ENCODE measurements at places on chromosomes 16 and 17. TPM values are rescaled to one million over a fixed set of nuclear protein-coding genes. Genes with fewer than 3 reads are reported as not detected.

DNA sequence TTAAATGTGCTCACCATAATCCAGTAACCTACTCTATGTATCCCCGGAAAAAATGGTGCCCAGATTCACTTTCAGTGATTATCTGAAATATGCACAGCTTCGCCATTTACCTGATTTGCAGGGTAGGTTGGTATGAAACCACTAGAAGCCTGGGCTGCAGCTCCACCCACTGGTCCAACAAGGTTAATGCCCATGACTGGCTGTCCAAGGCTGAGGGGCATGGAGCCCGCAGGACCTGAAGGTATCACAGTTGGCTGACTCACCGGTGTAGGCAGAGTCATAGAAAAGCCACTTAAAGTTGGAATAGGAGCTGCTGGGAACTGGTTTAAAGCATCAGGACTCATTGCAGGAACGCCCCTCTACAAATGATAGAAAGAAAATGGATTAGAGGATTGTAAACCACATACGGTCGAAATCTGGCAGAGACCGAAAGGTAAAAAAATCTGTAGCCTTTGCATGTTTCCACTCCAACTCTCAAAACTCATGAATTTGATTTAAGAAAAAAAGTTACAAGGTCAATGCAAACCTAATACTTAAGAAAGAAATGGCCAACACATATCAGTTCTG is 38.6 kb downstream of the SYNRG start:
- DNase-seq = peak; percentile 35
- H3K27ac ChIP-seq = no peak overlapping the region
- H3K4me3 ChIP-seq = no peak overlapping the region
- peaks cover 35% of the 10 kb centered on the region for H3K36me3 ChIP-seq

- no peak overlapping the region for H3K4me3 ChIP-seq
- DNase-seq = no peak
- H3K27ac ChIP-seq = no peak overlapping the region
- peaks cover 6% of the 10 kb centered on the region for H3K4me1 ChIP-seq
- H3K27me3 ChIP-seq = no peaks in the 10 kb centered on the region
These were observed 3.9 kb upstream of the RAB40B start for GRCh38 chr17:82702231-82702927.

DNA sequence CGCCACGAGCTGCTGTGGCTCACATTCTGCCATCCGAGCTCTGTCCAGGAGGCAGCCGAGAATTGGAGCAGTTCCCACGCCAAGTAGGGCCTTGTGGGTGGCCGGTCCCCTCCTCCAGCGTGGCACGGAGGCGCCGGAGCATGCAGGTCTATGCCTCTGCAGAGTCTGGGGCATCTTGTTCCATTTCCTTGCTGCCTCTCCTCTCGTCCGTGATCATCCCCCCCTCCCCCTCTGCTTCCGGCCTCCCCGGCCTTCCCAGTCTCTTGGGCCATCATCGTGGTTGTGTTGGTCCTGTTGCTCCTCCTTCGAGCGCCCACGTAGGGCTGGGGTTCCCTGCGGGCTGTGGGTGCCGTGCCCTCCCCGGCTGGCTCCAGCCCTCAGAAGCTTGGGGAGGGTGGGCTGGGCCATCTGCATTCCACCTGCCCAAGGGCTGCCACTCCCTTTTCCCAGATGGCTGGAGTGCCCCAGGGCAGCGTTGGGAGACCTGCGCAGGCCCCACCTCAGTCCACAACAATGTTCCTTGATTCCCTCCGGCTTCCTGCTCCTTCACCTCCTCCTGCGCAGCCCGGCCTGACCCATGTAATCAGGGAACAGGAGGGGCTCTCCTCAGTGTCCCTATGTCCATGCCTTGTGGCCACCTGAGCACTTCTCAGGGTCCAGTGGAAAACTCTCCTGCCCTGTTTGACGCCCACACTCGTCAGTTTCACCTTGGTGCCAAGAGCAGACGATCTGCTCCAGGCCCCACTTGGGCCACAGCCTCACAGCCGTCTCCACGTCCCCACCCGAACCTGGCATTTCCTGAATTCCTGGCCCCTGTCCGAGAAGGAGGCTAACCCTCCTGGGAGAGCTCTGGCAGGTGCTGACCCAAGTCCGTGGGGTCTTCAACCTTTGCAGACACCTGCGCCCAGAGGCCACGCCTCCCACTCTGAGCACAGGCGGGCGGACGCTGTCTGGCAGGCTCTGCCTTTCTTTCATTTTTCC is 37.1 kb downstream of the BAIAP2 start:
- H3K36me3 ChIP-seq = no peaks in the 10 kb centered on the region
- DNase-seq = no peak
- H3K27me3 ChIP-seq = no peaks in the 10 kb centered on the region
- no peak overlapping the region for H3K4me3 ChIP-seq
- H3K4me1 ChIP-seq = no peaks in the 10 kb centered on the region

DNA sequence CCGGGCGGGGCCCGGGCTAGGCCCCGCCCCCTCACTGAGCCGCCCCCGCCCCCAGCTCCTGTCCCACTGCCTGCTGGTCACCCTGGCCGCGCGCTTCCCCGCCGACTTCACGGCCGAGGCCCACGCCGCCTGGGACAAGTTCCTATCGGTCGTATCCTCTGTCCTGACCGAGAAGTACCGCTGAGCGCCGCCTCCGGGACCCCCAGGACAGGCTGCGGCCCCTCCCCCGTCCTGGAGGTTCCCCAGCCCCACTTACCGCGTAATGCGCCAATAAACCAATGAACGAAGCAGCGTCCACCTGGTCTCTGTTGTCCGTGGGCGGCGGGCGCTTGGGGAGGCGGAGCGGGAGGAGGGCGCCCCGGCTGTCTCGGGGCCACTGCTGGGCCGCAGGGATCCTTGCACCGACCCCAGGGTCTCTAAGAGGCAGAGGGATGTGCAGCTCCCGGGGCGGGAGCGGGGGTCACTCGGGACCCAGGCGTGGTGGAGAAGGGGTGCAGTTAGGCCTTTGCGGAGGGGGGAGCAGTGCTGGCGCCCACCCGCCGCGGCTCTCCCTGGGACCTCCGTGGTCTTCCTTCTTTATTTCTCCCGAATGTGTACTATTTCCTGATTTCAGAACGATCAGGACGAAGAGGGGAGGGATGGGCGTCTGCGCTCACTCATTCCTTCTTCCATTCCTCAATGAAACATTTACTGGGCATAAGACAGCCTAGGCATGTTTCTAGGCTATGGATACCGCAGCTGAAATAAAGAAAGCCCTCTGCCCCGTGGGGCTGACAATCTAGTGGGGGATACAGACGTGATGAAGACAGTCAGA is 2.0 kb downstream of the HBZ start:
- DNase-seq = peak; percentile 54
- peaks cover 6% of the 10 kb centered on the region for H3K4me1 ChIP-seq
- peaks cover 42% of the 10 kb centered on the region for H3K27me3 ChIP-seq
- H3K36me3 ChIP-seq = no peaks in the 10 kb centered on the region

GRCh38 chr17:21388066-21388465 is 11.9 kb downstream of the KCNJ12 start:
- DNase-seq = no peak
- H3K27ac ChIP-seq = no peak overlapping the region
- H3K36me3 ChIP-seq = no peaks in the 10 kb centered on the region
- no peak overlapping the region for H3K4me3 ChIP-seq
- peaks cover 7% of the 10 kb centered on the region for H3K27me3 ChIP-seq

ARHGDIG gene
- total RNA-seq = 0.48 TPM

EPX gene
- not detected for total RNA-seq

GRCh38 chr17:1137465-1137894 is 42.3 kb downstream of the ABR start:
- H3K36me3 ChIP-seq = no peaks in the 10 kb centered on the region
- DNase-seq = no peak
- H3K4me1 ChIP-seq = no peaks in the 10 kb centered on the region
- no peak overlapping the region for H3K4me3 ChIP-seq
- H3K27me3 ChIP-seq = no peaks in the 10 kb centered on the region
- H3K27ac ChIP-seq = no peak overlapping the region

- peaks cover 3% of the 10 kb centered on the region for H3K36me3 ChIP-seq
- H3K4me3 ChIP-seq = peak overlapping the region; percentile 82
- H3K27me3 ChIP-seq = no peaks in the 10 kb centered on the region
- H3K27ac ChIP-seq = peak overlapping the region; percentile 97
- peak; percentile 72 for DNase-seq
- H3K4me1 ChIP-seq = peaks cover 75% of the 10 kb centered on the region
These were observed 16.7 kb downstream of the RFFL start for GRCh38 chr17:35046740-35047283.

- H3K27me3 ChIP-seq = peaks cover 90% of the 10 kb centered on the region
- H3K4me3 ChIP-seq = peak overlapping the region; percentile 85
- no peak overlapping the region for H3K27ac ChIP-seq
- peaks cover 2% of the 10 kb centered on the region for H3K36me3 ChIP-seq
- peaks cover 48% of the 10 kb centered on the region for H3K4me1 ChIP-seq
- peak; percentile 22 for DNase-seq
These were observed 1.6 kb upstream of the HOXB7 start for GRCh38 chr17:48612456-48612853.

DNA sequence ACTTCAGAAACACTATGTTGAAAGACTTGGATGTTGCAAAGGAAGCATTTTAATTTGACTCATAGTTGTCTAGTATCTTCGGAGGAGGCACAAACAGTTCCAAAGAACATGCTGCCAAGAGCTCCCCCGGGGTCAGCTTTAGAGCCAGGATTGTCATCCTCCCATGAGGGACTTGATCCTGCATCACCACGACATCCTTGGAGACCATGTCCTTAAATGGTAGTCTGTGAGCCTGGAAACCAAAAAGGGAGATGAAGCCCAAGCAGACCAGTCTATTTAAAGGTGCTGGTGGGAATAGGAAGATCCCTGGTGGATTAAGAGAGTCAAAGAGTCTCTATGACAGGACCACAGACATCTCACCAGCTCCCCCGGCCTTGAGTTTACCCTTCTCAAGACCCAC is 33.3 kb upstream of the DYNLRB2 start:
- H3K4me1 ChIP-seq = no peaks in the 10 kb centered on the region
- peaks cover 18% of the 10 kb centered on the region for H3K27me3 ChIP-seq
- peaks cover 4% of the 10 kb centered on the region for H3K36me3 ChIP-seq
- no peak overlapping the region for H3K27ac ChIP-seq
- no peak for DNase-seq
- H3K4me3 ChIP-seq = no peak overlapping the region

GRCh38 chr16:66196770-66197169 is 169.7 kb upstream of the CDH5 start:
- H3K27me3 ChIP-seq = peaks cover 10% of the 10 kb centered on the region
- no peaks in the 10 kb centered on the region for H3K36me3 ChIP-seq
- no peaks in the 10 kb centered on the region for H3K4me1 ChIP-seq
- no peak overlapping the region for H3K27ac ChIP-seq

DNA sequence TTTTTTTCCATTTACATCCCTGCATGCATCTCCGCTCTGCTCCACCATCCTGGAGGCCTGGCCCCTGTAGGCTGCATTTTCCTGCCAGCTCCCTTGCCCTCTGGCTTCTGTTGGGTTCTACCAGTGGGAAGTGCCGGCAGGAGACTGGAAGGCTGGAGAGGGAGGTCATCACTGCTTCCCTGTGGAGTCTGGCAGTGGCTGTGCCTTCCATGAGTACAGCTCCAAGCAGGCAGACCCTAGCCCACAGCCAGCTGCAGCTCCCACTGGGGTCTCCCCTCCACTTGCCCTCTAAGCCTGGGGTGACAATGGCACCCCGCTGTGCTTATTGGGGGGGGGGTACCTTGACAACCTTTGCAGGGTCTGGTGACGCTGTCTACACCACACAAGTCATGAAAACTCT is 37.3 kb downstream of the MMP15 start:
- no peak overlapping the region for H3K27ac ChIP-seq
- no peaks in the 10 kb centered on the region for H3K27me3 ChIP-seq
- DNase-seq = no peak
- no peak overlapping the region for H3K4me3 ChIP-seq
- H3K36me3 ChIP-seq = no peaks in the 10 kb centered on the region

OR4D1 gene
- total RNA-seq = 0.34 TPM

FSCN2 gene
- 1.8 TPM for total RNA-seq

GRCh38 chr17:19304209-19304608 is 58.3 kb downstream of the B9D1 start:
- DNase-seq = no peak
- peaks cover 38% of the 10 kb centered on the region for H3K27me3 ChIP-seq
- H3K27ac ChIP-seq = no peak overlapping the region
- H3K36me3 ChIP-seq = no peaks in the 10 kb centered on the region
- peaks cover 21% of the 10 kb centered on the region for H3K4me1 ChIP-seq

SLFN14 gene
- not detected for total RNA-seq

GRCh38 chr16:50182441-50182840 is 29.3 kb downstream of the TENT4B start:
- no peaks in the 10 kb centered on the region for H3K36me3 ChIP-seq
- H3K4me1 ChIP-seq = peaks cover 35% of the 10 kb centered on the region
- H3K4me3 ChIP-seq = no peak overlapping the region
- peak overlapping the region; percentile 24 for H3K27ac ChIP-seq

DNA sequence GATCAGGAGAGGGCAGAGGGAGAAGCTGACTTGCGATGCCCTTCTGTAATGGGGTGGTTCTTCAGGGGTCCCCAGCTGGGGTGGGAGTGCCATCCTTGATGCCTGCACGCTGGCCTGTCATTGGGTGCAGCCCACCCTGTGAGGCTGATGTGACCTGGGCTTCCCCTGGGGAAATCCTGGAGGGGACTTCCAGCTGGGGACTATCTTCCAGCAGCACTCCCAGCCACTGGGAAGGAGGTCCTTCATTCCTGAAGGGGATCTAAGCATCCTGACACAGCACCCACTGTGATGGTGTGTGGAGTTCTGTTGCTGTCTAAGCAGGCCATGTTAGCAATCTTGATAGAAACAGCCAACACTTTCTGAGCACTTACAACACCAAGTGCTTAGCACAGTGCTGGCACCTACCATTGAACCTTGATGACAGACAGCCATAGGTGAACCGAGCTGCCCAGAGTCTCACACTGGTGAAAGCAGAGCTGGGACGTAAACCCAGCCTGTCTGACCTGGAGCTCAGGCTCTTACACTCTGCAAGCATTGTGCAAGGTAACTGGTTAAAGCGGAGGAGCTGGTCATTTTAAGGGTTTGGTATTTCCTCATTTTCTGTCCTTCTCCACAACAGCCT is 211.3 kb downstream of the CCDC182 start:
- H3K27me3 ChIP-seq = no peaks in the 10 kb centered on the region
- H3K4me3 ChIP-seq = no peak overlapping the region
- no peak for DNase-seq

DNA sequence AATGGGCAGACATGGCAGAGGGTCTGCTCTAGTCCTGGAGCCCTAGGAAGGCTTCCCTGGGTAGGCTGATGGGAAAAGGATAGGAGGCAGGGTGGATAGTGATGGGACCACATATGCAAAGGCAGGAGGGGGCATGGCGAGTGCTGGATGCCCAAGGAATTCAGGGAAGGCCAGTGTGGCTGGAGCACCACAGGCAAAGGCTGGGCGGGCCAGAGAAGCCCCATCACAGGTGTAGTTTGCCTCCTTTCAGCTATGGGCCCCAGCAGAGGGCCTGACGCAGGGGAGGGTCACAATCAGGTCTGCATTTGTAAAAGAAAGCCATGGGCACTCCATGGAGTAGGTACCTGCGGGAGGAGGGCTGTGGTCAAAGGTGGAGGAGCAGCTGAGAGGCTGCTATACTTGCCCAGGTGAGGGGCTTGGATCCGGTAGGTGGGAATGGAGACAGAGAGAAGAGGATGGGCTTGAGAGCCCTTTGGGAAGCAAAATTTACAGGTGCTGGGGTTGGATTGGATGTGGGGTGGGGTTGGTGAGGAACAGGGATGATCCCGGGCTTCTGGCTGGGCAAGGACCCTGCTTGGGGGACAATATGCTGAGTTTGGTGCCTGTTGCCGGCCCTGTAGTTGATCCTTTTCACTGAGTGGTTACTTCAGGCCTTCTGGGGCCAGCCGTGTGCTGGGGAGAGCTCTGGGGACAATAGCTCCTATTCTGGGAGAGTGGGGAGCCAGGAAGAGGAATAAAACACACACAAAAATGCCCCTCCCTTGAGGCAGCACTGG is 6.5 kb upstream of the COL1A1 start:
- no peaks in the 10 kb centered on the region for H3K36me3 ChIP-seq
- peaks cover 13% of the 10 kb centered on the region for H3K4me1 ChIP-seq
- DNase-seq = no peak

GRCh38 chr16:17194190-17194780 is 276.5 kb downstream of the XYLT1 start:
- no peaks in the 10 kb centered on the region for H3K4me1 ChIP-seq
- no peak overlapping the region for H3K27ac ChIP-seq
- DNase-seq = peak; percentile 56
- H3K36me3 ChIP-seq = peaks cover 1% of the 10 kb centered on the region
